ENCODE measurements at places on chromosomes 7 and 10. TPM values are rescaled to one million over a fixed set of nuclear protein-coding genes. Genes with fewer than 3 reads are reported as not detected.

ODAD2 gene
- total RNA-seq = 0.40 TPM

CEP55 gene
- total RNA-seq = 32.0 TPM

PTER gene
- 11.5 TPM for total RNA-seq

ADAMTS14 gene
- 3.7 TPM for total RNA-seq

UPK3BL2 gene
- 5.2 TPM for total RNA-seq

SSC4D gene
- 0.56 TPM for total RNA-seq

FIS1 gene
- total RNA-seq = 414 TPM

ABCB4 gene
- total RNA-seq = 3.9 TPM

POLL gene
- 8.6 TPM for total RNA-seq

INA gene
- total RNA-seq = 0.44 TPM

BMPER gene
- 5.9 TPM for total RNA-seq

PTF1A gene
- total RNA-seq = not detected

ANKIB1 gene
- total RNA-seq = 60.4 TPM

NPY4R gene
- total RNA-seq = not detected

AKR1D1 gene
- not detected for total RNA-seq

OR6B1 gene
- not detected for total RNA-seq

HHEX gene
- total RNA-seq = 4.6 TPM

ZNF800 gene
- 10.3 TPM for total RNA-seq

FAM25C gene
- total RNA-seq = not detected

PRXL2A gene
- total RNA-seq = 10.5 TPM

UBE3C gene
- total RNA-seq = 82.6 TPM

ZNF37A gene
- total RNA-seq = 9.9 TPM

Data from aortic smooth muscle cell (primary cell).